ENCODE measurements at places on chromosomes 3 and 15.

- DNase-seq = no peak
Measured at GRCh38 chr3:150761831-150762661, 923 bp downstream of the SIAH2 start.

GRCh38 chr15:72169921-72170611 is 27.5 kb downstream of the GRAMD2A start:
- no peak for DNase-seq

DNA sequence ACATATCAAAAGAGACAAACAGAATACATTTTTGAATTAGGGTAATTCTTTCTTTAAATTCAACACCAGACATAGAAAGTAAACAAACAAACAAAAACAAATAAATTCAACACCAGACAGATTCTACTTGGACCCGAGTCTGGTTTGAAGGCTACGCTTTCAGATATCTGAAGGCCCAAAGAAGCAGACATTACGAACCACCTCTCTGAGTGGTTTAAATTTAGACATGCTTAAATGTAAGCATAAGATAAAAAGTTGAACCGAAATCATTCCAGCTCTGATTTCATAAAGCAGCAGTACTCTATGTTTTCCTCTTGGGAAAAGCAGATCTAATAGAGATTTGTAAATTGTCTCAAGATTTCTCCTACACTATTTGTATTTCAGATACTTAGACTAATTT is 29.9 kb downstream of the UBA5 start:
- no peak for DNase-seq

DNA sequence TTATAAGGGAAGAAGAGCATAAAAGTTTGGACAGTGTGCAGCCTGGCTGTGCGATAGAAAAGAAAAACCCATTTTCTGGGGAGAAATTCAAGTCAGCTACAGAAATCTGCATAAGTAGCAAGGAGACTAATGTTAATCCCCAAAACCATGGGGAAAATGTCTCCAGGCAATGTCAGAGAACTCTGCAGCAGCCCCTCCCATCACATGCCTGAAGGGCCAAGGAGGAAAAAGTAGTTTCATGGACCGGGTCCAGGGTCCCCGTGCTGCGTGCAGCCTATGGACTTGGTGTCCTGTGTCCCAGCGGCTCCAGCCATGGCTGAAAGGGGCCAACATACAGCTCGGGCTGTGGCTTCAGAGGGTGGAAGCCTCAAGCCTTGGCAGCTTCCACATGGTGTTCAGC is 28.3 kb upstream of the COLQ start:
- DNase-seq = no peak

DNA sequence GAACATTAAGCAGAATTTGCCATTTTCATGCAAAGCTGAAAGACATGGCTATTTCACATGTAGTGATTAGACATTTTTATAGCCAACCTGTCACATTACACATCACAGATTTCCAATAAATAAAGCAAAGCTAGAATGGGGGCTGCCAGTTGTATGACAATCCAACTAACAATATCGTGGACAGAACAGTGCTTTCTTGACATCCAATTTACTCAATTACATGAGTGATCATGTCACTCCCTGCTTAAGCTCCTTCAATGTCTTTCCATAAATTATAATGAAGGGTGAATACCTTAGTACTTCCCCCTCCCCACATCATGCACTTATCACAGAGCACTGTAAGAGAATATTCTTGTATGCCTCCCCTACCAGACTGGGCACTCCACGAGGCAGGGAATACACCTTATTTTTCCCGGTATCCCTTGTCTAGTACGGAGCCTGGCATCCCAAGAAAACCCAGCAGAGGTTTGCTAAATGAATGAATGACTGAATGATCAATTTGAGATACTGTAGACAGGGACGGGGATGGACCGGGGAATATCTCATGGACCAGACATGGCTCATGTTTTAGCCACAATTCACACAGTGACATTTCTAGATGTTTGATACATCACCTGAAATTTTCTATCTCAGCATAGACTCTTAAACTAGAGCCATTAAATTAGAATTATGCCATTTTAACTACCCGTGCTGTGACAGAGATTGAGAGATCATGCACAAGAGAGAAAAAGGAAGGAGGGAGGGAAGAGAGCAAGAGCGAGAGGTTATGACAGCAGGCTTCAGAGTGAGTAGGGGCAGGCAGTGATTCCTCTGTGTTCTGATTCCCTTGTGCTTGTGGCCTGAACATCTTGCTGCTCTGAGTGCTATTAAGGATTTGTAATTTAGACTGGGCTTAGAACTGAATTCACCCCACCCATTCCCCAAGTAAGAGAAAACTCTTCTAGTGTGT is 77.7 kb downstream of the EPHB1 start:
- DNase-seq = no peak
